ENCODE measurements at places on chromosomes 5 and 9.

DNA sequence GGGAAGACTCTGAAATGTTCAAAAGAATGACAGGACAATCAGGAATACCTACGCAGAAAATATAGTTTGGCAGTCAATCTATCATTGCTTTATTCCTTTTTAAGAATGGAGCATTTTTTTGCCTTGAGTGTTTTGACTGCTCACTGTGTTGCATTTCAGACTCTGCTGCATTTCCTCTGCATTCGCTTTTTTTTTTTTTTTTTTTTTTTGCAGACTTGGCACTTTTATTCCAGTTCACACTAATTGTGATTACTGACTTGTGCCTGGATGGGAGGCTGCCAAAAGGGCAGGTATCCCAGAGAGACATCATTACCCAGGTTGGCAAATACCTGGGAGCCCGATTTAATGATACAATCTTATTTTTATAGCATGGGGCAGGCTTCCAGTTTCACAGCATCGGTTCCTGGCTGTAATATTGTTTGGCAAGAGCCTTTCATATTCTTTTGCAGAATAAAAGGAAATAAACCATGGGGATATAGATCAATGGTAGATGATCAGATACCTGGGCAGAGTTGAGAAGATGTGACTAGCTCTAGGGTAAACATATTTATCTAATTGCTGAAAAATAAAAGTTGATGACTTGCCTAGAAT lies 1132.6 kb downstream of the MAT2B start:
- DNase-seq, result no peak

- no peak for DNase-seq
Measured at GRCh38 chr9:4970970-4971641, 14.0 kb upstream of the JAK2 start.

DNA sequence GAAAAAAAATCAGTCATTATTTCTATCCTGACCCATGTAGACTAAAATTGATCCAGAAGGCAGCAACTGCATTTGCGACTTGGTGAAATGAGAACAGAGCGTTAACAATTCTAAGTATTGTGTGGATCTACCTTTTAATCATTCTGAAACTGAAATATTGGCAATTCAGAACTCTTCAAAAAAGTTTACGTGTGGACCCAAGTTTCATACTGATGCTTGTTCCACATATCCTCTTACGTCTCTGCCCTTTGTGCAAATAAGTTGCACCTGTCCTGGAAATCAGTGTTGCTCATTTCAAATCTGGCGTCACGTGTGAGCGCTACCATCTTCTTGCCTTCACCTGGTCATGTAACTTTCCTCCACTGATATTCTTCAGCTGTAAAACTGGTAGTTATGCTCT lies 74.7 kb downstream of the NTRK2 start:
- DNase-seq, result no peak

DNA sequence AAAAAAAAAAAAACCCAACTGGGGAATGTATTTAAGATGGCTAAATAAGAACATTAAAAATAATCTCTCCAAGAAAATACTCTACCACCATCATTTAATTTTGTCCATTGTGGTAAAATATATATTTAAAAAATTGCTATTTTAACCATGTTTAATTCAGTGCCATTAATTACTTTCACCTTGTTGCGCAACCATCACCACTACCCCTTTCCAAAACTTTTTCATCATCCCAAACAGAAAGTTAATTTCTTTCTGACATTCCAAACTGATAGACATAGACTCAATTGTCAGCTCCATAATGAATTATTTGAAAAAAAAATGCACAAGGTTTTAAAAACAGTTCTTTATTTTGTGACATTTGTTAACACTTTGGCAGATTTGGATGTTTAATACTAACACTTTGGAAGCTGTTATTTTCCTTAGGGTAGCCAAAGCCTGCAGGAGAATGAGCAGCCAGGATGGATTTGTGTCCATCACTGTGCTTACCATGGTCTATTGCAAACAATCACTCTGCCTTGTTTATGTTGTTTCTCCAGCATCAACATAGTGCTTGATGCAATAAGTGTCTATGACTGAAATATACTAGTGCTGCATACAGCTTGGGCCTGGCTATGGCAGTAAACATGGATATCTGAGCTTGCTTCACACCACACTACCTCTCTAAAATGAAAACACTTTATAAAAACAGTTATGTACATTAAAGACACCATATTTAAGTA lies 62.7 kb downstream of the HAPLN1 start:
- no peak for DNase-seq

- DNase-seq, result no peak
Measured at GRCh38 chr5:17069995-17070511, 134.0 kb upstream of the MYO10 start.

DNA sequence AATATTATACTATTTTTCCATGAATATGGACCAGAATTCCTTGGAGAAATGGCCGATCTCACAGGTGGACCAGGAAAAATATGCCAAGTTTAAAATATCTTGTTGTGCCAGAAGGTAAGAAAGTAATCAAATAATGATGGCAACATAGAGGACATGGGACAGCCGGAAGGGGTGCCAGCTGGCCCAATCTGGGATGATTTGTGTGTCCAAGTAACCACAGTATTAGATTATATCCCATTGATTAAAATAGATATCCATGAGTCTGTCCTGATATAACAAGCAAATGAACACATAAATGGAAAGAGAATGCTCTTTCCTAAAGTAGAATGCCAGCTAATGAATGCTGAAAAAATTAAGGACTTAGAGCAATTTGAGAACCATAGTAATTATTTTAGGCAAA lies 39.6 kb upstream of the ANKRD55 start:
- no peak for DNase-seq

GRCh38 chr5:167702014-167702413 lies 589.4 kb upstream of the WWC1 start:
- DNase-seq, result no peak

GRCh38 chr5:53369681-53370080 lies 110.7 kb upstream of the FST start:
- no peak for DNase-seq

DNA sequence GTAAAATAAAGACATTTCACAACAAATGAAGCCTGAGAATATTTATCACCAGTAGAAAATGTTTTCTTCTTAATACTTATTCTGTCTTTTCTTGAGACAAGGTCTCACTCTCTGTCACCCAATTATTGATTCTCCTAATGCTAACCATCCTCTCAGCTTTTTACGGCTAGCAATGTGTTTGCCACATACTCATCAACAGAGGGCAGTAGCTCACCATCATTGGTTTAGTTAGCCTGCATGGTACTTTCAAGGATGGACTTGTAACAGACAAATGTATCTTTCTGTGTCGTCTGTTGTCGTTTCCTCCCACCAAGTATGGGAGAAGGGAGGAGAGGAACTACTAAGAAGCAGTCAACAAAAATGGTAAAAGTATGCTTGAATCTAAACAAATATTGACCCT lies 5.9 kb upstream of the ACO1 start:
- peak; percentile 27 for DNase-seq

DNA sequence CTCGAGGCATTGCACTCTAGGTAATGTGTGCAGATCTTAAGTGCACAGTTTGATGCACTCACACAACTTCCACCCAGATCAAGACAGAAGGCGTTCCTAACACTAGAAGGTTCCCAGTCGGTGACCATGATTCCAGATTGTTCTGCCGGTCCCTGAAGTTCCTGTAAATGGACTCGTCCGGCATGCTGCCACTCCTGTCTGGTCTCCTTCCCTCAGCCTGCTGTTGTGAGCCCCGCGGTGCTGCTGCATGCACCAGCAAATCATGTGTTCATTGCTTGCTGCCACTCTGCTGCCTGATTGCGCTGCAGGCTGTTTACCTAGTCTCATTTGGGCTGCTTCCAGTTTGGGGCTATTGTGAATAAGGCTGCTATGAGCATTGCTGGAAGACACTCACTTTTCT lies 11.5 kb downstream of the STKLD1 start:
- DNase-seq, result no peak

- DNase-seq, result no peak
Measured at GRCh38 chr5:135217669-135218485, 181.2 kb downstream of the MACROH2A1 start.

DNA sequence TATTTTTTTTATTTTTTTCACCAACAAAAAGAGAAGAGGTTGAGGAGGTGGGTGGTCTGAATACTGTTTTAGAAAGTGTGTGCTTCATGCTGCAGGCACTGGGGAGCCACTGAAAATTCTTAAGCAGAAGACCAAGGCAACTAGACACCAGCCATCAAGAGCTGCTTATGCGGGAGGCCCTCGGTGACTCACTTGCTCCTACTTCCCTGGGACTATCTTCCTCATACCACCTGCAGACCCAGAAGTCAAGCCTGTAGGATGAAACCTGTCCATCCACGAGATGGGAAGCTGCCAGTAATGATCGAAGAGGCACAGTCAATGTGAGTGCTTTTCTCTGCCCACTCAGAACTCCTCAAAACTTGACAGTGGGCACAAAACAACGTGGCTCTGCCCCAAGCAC lies 125.8 kb upstream of the SLC44A1 start:
- no peak for DNase-seq

DNA sequence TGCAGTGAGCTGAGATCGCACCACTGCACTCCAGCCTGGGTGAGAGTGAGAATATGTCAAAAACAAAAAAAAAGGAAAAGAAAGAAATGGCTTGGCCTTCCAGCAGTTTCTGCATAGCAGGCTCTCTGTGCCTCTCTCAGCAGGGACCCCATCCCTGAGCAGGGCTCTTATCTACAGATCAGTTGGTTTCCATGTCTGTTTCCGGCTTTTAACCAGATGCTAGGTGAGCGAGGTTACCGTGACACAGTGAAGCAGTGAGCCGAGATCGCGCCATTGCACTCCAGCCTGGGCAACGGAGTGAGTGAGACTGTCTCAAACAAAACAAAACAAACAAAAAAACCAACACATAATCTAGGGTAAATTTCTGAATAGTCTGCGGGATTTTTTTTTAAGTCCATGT lies 51.4 kb downstream of the COL5A1 start:
- no peak for DNase-seq

GRCh38 chr5:11182441-11183080 lies 421.5 kb upstream of the DAP start:
- DNase-seq, result no peak

DNA sequence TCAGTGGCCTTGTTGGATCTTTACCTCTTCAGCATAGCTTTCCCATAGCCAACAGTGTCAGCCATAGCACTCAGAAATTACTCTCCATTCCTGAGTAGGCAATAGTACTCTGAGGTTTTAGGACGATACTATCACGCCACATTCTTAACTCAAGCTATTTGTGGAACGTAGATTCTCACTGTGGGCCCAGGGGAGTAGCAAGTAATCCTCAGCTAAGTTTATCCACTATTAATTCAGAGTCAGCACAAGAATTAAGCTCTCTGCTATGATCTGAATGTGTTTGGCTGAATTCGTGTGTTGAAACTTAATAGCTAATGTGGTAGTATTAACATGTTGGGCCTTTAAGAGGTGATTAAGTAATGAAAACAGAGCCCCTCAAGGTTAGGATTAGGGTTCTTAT lies 858.8 kb upstream of the NUDT12 start:
- no peak for DNase-seq

GRCh38 chr5:79831381-79832309 lies 142.0 kb downstream of the CMYA5 start:
- DNase-seq, result no peak

DNA sequence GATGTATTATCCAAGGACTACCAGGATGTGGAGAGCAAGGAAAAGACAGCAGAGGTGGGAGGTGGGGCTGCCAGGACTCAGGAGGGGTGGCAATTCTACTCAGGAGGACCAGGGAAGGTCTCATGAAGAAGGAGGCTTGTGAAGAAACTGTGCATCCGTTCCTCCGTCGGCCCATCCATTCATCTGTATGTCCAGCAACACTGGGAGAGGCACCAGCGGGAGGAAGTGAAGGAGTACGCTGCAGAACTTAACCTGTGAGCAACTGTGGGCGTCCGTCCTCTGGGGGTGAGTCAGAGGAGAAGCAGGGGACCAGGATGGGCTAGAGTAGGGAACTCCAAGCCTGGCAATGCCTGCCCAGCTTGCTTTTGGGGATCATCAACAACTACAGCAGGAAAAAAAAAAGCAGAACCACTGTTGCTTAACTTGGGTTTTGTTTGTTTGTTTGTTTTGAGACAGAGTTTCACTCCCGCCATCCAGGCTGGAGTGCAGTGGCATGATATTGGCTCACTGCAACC lies 47.3 kb upstream of the NEURL1B start:
- no peak for DNase-seq

DNA sequence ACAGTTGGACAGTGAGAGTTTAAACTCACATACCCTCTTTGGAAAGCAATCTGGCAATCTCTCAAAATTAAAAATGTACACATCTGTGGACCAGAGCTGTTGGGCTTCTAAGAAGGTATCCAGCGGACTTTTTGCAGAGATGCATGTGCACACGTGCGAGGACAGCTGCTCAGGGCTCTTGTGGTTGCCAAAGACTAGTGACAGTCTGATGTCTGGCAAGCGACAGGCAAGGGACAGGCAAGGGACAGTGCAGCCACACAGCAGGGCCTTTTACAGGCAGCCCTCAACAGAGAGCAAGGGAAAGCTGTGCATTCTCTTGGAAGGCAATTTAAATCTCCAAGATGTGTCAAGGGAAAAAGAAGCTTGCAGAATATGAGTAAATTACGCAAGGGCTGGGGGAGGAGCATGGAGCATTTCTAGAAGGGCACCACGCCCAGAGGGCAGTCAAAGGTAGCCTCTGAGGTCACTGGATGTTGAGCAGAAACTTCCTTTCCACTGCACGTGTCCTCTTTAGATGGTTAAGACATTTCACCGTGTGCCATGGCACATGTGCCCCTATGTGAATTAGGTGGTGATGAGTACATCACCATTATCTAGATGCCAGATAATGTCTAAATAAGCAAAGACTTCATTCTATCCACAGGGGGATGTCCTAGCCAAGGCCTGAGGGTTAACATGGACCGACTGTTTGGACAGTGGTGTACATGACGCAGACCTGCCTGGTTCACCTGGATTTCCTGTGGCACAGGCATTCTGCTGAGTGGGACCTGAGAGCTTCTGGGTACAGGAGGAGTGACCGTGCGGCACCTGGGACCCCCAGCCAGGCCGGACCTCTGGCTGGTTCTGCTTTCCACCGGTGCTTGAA lies 9.1 kb downstream of the GFPT2 start:
- no peak for DNase-seq

GRCh38 chr9:114718801-114719221 lies 36.8 kb upstream of the TEX48 start:
- peak; percentile 53 for DNase-seq

- DNase-seq, result no peak
Measured at GRCh38 chr5:74725331-74725730, 40.3 kb downstream of the HEXB start.

GRCh38 chr9:80157561-80157983 lies 585.8 kb downstream of the TLE4 start:
- DNase-seq, result no peak

- DNase-seq, result no peak
Measured at GRCh38 chr9:122463828-122464632, 13.7 kb downstream of the OR1J1 start.

DNA sequence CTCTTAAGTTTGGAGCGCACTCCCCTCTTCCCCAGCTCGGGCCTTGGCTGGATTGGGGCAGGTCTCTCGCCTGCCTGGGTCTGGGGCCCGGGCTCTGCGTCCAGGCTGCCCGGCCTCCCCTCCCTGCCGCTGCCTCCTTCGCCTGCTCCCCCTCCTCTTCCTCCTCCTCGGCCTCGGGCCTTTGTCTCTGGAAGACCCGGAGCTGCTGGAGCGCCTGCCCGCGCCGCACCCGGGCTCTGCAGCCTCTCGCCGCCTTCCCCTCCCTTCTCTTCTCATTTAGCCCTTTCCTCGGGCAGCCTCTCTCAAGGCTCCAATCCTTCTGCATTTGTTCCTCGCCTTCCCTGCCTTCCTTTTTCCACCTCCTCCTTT lies 218.5 kb downstream of the C9orf50 start:
- no peak for DNase-seq

All from T-cell (primary cell).